ENCODE measurements at places on chromosomes 12 and 14.

GRCh38 chr12:124480469-124481256 is 86.7 kb downstream of the NCOR2 start:
- DNase-seq: peak; percentile 30

DNA sequence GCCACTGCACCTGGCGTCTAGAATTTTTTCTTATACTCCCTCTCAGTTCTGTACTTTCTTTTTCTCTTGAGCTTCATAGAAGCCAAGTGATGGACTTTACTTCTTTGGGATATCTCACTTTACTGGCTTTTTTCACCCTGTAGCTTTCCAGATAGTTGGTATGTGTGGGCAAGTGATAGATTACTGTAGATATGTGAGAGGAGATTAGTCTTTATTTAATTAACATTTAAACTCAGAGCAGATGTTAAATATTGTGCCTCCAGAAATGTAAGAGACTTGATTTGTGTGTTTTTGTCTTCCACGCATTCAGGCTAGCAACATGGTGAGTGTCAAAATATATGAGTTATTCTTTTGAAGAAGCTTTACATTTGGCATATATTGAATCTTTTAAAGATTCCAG is 39.5 kb upstream of the SLC17A8 start:
- DNase-seq: no peak

- no peak for DNase-seq
Measured at GRCh38 chr14:28952666-28953065, 186.1 kb downstream of the FOXG1 start.

DNA sequence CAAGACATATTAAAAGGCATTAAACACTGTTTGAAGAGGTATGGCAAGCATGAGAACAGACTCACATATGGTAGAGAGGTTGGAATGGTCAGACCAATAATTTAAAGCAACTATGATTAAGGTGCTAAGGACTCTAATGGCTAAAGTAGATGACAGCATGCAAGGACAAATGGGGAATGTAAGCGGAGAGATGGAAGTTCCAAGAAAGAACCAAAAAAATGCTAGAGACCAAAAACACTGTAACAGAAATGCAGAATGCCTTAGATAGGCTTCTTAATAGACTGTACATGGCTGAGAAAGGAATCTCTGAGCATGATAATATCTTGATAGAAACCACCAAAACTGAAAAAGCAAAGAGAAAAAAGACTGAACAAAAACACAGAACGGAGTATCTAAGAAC is 77.4 kb downstream of the RIN3 start:
- DNase-seq: no peak

Measured in fibroblast of skin of abdomen (primary cell).